ENCODE measurements at places on chromosomes 7 and 10. TPM values are rescaled to one million over a fixed set of nuclear protein-coding genes. Genes with fewer than 3 reads are reported as not detected.
A peak's percentile ranks its signal among the peaks of the same experiment; 100 is the strongest.

DNA sequence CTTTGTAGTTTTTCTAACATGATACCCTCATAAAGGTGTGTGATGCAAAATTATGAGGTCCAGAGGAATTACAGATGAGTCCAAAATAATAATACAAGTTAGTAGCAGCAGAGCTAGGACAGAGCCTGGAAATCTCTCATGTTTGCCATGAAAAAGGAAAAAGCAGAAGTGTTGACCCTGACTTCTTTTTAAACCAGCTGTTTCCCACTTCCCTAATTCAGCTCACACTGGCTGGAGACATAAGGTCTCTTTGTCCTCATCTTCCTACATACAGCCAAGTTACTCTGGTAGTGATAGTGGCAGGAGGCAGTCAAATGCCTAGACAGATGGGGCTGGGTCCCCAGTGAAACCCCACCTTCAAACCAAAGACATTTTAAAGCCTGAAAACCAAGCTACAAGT is 269.2 kb downstream of the C7orf25 start:
- DNase-seq = no peak

DNA sequence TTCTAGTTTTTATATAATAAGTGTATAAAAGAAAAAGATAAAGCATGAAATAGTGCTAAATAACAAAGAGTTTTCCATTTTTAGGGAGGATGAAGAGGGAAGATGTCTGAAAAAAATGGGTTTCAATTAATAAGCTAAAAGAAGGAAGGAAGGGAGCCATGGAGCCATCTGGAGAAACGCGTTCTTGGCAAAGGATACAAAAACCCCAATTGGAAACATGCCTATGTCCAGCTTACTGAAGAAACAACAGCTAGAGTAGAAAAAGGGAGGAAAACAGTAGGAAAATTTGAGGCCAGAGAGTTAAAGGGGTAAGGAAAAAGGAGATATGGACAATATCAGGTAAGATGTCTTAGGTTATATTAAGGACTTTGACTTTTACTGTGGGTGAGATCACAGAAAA is 416.2 kb upstream of the GHITM start:
- DNase-seq = no peak

DNA sequence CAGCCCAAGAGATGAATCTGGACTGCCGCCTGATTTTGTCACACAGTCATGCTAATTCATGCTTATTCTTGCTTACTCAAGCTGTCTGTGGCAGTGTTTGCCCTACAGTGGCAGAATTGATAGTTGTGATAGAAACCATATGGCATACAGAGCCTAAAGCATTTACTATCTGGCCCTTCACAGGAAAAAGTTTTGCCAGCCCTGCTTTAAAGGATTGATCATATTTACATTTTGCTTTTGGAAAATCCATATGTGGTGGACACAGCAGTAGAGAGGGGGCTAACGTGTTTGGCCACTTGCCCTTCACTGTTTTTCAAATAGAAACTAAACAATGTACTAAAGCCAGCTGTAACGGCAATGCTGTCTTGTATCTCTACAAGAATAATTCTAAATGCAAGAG is 974.0 kb upstream of the GHITM start:
- DNase-seq = no peak

GRCh38 chr7:79453558-79454360 is at the start of gene MAGI2:
MAGI2 (minus strand) TSS chr7:79453667; CDS start chr7:79453320, 347 bp downstream.
- peak; percentile 94 for DNase-seq

The HSPA12A gene
- total RNA-seq = 19.9 TPM

The PIP gene
- not detected for total RNA-seq

The KCP gene
- total RNA-seq = 0.66 TPM
